ENCODE measurements at places on chromosomes 5 and 9. TPM values are rescaled to one million over a fixed set of nuclear protein-coding genes. Genes with fewer than 3 reads are reported as not detected.

DNA sequence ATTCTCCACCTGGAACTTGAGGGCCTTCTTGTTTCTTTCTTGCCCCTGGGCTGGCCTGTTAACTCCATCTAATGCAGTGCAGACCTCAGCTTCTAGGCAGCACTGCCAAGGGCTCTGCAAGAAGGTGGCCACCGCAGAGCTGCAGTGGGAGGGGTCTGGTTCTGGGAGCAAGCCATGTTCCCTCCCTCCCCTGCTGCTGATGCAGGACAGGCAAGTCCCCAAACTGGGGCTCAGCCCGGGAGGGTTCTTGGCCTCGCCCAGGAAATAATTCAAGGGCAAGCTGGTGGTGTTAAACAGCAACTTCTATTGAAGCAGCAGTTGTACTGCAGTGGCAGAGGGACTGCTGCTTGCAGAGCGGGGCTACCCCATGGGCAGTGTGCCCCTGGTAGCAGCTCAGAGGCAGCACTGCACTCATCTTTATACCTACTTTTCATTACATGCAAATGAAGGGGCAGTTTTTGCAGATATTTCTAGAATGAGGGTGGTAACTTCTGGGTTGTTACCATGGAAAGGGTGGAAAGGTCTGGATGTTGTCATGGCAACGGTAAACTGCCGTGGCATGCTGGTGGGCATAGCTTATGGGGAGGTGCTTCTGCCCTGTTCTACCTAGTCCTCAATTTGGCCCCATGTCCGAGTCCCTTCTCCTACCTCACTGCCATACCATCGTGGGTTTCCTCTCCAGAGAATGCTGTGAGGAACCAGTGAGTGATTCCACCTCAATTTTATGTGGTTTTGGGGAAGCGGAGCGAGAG, 82.1 kb downstream of the WDR41 start:
- peaks cover 17% of the 10 kb centered on the region for H3K36me3 ChIP-seq
- no peaks in the 10 kb centered on the region for H3K4me1 ChIP-seq

DNA sequence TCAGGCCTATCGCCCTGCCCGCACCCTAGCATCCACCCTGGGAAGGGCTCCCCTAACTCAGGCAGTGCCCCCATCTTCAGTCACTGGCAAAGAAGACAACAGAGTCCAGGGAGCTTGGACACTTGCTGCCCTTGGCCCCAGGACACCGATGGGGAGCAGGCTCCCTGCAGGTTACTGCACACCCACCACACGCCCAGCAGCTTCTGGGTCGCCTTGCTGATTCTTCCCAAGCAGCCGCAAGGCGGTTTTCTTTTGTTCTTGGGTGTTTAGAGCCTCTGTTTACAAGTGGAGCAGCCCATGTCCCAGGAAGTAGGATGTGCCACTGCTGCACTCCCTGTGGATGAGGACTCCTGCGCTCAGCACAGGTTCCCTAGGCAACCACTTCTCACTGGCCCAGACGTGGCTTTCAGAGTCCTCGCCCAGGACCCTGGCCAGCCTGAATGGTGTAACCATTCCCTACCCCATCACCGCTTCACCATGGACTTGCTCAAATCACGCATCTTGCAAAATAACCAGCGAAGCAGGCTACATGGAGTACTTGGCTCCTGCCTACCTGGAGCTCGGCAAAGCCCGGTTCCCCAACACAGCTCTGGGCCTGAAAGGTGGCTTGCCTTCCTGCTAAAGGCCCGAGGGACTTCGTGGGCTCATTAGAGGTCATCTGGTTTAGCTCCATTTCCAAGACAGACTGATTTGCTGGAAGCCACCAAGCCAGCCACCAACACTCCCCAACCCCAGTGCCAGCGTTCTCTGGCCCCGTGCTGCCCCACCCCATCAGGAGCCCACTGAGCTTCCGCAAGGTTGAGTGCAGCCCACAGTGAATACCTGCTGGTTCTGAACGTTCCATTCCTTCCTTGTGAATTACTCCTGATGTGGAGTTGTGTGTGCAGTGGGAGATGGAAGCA, 60.0 kb downstream of the PSMB7 start:
- no peak overlapping the region for H3K4me3 ChIP-seq
- H3K27me3 ChIP-seq = no peaks in the 10 kb centered on the region
- no peak overlapping the region for H3K27ac ChIP-seq
- DNase-seq = peak; percentile 37

- H3K36me3 ChIP-seq = peaks cover 34% of the 10 kb centered on the region
- DNase-seq = no peak
- no peak overlapping the region for H3K4me3 ChIP-seq
- no peak overlapping the region for H3K27ac ChIP-seq
- no peaks in the 10 kb centered on the region for H3K4me1 ChIP-seq
Measured at GRCh38 chr9:130088051-130088450, 34.3 kb downstream of the GPR107 start.

DNA sequence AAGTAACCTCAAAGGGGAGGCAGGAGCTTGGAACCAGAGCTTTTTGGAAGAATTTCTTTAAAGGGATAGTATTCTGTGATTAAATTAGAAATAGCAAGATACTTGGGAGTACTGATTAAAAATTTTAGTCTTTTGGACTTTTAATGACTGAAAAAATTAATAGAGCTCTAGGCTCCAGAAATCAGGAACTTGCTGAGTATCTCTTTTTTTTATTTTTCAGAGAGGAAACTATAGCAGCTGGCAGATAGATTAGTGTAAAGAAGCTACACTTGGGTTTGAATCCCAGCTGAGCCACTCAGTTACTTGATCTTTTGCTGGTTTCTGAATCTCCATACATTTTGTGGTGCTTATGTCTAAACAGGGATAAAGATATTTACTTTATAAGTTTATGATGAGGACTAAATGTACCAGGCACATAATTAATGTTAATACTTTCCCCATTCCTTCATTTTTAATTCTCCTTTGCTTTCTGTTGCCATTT, 94.2 kb upstream of the TNC start:
- H3K4me3 ChIP-seq = no peak overlapping the region
- H3K4me1 ChIP-seq = peaks cover 27% of the 10 kb centered on the region
- H3K27ac ChIP-seq = no peak overlapping the region
- no peak for DNase-seq
- H3K36me3 ChIP-seq = no peaks in the 10 kb centered on the region

DNA sequence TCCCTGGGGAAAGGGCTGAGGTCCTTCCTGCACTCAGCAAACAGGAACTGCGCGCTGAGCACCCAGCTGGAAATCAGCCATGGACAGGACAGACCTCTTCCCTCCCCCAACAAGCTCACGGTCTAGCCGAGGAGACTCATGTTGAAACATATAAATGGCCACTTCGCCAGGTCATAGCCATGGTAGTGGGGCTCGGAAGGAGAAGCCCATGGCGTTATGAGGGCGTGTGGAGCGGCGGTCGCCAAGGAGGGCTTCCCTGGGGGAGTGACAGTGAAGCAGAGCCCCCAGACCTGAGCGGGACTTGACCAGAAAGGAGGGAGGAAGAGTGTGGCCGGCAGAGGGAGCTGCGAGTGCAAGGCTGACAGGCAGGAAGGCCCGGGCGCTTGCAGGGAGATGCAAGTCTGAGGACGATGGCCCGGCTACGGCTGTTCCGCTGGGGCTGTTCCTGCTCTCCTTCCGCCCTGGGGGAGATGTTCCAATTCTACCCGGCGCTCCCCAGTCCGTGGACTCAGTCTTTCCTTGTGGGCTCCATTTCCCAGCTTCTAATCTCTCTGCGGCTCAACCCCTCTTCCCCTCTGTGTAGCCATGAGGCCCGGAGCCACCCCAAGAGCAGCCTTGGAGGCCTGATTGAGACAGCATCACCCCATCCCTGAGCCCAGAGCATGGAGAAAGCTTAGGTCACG, 43.9 kb upstream of the PRRC2B start:
- no peaks in the 10 kb centered on the region for H3K36me3 ChIP-seq
- peak overlapping the region; percentile 86 for H3K4me3 ChIP-seq
- H3K27me3 ChIP-seq = peaks cover 3% of the 10 kb centered on the region
- peak; percentile 86 for DNase-seq
- H3K4me1 ChIP-seq = peaks cover 9% of the 10 kb centered on the region

GRCh38 chr5:71924325-71924724, 182.9 kb upstream of the MAP1B start:
- H3K36me3 ChIP-seq = no peaks in the 10 kb centered on the region
- peak overlapping the region; percentile 95 for H3K27ac ChIP-seq
- H3K4me3 ChIP-seq = no peak overlapping the region

GRCh38 chr5:170360709-170361108, 28.5 kb downstream of the KCNMB1 start:
- H3K36me3 ChIP-seq = no peaks in the 10 kb centered on the region
- H3K27me3 ChIP-seq = peaks cover 9% of the 10 kb centered on the region
- no peak overlapping the region for H3K4me3 ChIP-seq
- no peak overlapping the region for H3K27ac ChIP-seq
- peaks cover 23% of the 10 kb centered on the region for H3K4me1 ChIP-seq
- no peak for DNase-seq

DNA sequence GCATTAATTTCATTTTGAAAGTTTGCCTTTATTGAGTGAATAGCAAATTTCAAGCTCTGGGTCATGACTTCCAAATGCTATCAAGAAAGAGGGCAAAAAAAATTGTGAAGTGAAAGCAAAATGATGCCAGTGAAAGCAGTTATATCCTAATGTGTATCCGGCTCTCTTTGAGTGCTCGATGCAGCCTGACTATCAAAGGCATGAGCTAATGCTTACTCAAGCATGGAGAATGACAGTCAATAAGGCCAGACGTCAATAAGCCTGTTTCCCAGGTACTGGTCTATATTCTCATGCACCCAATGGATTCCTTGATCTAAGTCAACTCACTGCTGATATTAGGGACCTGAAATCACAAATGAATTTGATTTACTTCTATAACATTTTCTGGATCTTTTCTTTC, 435.5 kb downstream of the CAAP1 start:
- H3K27ac ChIP-seq = no peak overlapping the region
- no peaks in the 10 kb centered on the region for H3K36me3 ChIP-seq
- H3K4me1 ChIP-seq = no peaks in the 10 kb centered on the region
- no peaks in the 10 kb centered on the region for H3K27me3 ChIP-seq
- DNase-seq = no peak
- H3K4me3 ChIP-seq = no peak overlapping the region

TLR4 gene
- total RNA-seq = 2.7 TPM

MORN5 gene
- 0.88 TPM for total RNA-seq

ZNF367 gene
- total RNA-seq = 4.3 TPM

All from type B pancreatic cell (in vitro differentiated cells).